ENCODE measurements at places on chromosomes 2 and 18.

DNA sequence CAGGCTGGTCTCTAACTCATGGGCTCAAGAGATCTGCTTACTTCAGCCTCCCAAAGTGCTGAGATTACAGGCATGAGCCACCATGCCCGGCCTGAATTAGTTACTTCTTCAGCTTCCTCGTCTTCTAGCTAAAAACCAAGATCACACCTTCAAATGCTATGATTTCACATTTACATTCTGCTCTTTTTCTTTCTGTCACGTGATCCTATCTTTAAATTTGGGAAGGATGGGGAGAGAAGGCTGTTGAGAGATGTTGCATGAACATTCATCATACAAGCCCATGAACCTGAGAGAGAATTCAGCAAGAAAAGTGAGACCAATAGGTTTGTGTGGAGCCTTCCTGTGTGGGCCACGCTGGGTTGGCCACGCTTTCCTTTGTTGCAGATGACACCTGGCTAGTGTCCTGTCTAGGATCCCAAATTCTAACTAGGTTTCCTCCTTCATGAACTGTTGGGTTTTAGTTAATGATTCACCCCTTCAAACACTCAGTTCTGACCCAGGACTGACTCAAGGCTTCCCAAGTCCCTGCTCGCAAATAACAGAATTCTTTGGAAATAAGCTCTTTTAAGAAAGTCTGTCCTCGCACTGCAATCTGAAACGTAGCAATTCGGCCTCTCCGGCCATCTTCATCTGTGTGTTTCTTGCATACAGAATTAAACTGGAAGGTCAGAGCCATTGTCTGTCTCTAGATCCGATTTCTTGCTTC, 57.3 kb upstream of the CREB1 start:
- no peak for DNase-seq

- DNase-seq, result no peak
Measured at GRCh38 chr2:30990671-30991070, 147.6 kb downstream of the GALNT14 start.

DNA sequence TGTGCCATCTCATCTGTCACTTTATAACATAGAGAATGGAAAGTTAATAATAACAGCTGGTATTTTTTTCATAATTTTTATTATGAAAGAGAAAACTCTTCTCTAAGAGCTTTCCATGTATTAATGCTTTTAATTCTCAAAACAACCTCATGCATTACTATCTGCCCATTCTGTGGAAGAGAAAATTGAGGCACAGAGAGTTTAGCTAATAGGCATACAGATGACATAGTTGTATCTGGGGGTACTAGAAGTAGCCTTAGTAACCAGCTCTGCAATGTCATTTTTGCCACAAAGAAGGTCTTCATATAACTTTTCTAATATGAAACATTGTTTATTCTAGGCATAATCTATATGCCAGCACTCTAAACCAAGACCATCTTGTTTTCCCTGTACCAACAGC, 36.3 kb upstream of the COBLL1 start:
- DNase-seq, result no peak

- DNase-seq, result no peak
Measured at GRCh38 chr2:128775914-128776285, 457.2 kb upstream of the HS6ST1 start.

DNA sequence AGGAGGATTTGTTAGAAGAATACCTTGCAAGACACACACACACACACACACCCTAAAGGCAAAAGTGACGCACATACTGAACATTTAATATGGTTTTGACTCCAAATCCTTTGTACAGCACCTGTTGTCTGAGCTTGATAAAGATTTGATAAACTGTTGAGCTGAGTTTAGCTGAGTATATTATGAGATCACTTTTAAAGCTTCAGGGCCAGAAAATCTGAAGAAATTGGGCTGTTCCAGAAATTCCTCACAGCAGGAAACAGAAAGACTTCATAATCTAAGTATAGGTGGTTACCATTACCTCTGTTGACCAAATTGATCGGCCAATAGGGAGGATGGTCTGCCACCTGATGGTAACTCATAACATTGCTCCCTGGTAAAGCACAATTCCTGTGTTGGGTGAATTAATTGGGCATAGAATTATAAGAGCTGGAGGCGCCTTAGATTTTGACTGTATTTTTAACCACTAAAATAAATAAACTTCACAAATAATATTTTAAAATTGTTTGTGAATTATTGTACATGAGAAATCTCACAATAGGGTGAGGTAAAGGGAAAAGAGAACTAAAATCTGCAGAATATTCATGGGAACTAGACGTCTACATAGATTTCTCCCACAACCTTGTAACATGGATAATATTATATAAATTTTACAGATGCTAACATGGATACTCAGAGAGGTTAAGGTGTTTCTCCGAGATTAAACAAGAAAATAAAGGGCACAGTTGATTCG, 21.8 kb upstream of the RPIA start:
- no peak for DNase-seq

DNA sequence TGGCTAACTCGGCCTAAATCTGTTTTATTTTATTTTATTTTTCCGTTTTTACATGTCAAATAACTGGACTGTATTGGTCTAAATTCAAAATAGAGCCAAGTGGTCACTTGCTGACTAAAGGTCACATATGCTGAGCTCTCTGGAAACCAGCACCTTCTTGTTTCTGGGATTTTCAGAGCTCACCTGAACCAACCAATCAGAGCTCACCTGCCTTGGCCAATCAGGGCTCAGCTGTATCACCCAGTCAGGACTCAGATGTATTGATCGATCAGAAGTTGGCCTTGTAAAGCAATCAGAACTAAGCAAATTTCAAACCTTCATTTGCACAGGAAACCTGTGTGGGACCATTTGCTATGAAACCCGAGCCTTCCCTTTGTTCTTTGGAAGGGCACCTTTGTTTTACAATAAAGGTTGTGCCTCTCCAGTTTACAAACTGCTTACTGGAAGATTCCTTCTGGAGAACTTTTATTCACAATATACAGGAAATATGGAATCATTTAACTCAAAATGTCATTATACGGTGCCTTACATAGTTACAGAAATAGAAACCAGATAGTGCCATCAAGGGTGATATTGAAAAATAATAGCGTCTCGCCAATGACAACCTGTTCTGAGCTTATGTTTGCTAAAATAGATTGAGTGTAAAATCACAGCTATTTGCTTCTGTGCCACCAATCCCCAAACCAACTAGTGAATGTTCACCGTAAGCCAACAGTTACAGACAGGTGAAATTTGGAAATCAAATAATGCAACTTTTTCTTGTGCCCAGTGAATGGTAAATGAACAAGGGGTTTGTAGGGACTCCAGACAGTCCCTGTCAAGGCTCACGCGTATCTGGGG, 17.3 kb upstream of the PSD4 start:
- no peak for DNase-seq

DNA sequence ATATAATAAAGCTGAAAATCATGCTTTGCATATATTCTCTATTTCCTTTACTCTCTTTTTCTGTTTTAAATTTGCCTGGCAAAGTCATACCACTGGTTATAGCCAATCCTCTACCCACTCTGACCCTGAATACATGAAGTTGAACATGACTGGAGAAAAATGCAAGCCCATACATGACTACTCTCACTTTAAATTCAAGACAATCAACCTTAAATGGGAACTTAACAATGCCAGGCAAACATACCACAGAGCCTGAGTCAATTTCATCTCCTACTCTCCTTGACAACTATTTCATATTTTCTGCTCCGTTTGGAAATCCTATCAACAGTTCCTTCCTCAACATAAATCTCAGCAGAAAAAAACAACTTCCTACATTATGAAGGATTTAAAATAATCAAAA, 22.6 kb downstream of the RAD51AP2 start:
- DNase-seq, result no peak

DNA sequence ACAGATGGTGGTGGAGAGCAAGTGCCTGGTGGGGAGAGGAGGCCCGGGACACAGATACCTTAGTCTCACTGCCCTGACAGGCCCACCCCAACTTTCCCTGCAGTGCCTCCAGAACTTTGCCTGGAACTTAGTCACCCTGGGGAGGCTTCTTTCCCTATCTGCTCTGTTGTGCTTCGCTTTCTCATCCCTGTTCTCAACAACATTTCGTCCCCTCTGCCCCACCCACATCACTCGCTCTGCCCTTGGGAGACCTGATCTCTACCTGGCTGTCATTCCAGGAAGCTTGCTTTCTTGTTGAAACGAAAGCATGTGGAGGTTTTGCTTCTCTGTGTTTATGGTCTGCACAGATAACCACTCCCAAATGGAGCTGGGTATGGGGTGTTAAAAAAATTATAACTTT, 93.8 kb downstream of the PRKCE start:
- no peak for DNase-seq

GRCh38 chr2:216661639-216662375, 28.6 kb downstream of the IGFBP2 start:
- no peak for DNase-seq

DNA sequence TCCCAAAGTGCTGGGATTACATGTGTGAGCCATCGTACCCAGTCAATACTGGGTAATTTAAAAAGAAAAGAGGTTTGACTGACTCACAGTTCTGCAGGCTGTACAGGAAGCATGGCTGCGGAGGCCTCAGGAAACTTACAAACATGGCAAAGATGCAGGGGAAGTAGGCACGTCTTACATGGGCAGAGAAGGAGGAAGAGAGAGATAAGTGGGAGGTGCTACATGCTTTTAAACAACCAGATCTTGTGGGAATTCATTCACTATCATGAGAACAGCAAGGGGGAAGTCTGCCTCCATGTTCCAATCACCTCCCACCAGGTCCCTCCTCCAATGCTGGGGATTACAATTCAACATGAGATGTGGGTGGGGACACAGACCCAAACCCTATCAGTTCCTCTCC, 192.5 kb downstream of the ATAD2B start:
- no peak for DNase-seq

- DNase-seq, result peak; percentile 73
Measured at GRCh38 chr18:48928787-48929186, 22.0 kb downstream of the SMAD7 start.

DNA sequence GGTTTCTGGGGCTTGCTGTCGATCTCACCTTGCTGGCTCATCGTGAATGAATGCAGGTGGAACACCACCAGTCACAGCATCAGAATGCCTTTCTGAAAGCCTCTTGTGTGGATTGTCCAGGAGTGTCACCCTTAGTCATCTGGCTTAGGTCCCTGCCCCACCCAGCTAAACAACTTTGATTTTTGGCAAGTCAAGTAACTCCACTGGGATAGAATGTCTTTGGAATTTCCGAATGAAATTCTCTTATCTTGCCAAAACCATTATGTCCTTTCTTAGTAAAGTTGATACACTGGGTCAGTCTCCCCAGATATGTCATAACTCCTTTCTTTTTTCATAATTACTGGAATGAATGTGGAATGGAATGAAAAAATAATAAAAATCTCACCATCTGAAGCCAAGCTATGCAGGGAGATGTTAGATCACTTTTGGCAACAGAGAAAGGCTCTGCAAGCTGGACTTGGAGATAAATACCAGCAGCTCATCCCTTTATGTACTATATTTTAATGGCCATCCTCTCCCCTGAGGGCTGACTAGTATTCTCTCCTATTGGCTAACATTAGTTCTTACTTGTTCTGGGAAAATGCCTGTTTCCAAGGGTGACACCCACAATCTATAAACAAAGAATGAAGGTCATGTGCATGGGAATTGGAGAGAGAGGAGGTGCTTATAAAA, 35.4 kb downstream of the INSIG2 start:
- peak; percentile 51 for DNase-seq

DNA sequence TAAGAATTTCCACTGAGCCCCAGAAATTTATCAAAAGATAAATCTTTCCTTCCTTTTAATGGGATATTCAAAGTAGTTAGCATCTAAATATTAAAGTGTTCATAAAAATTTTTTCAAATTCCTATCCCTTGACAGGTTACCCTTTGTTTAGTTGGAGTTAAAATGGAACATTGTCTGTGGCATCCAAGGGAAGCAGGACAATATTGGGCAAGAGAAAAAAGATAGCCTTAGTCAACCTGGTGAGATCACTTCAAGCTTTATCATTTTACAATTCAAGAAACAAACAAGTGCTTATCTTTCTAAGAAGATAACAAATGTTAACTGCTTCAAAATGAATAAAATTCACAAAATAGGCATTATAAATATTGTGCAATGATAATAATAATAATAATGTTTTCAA, 21.7 kb downstream of the NR4A2 start:
- no peak for DNase-seq

- no peak for DNase-seq
Measured at GRCh38 chr2:70898363-70899240, 37.1 kb upstream of the ATP6V1B1 start.

DNA sequence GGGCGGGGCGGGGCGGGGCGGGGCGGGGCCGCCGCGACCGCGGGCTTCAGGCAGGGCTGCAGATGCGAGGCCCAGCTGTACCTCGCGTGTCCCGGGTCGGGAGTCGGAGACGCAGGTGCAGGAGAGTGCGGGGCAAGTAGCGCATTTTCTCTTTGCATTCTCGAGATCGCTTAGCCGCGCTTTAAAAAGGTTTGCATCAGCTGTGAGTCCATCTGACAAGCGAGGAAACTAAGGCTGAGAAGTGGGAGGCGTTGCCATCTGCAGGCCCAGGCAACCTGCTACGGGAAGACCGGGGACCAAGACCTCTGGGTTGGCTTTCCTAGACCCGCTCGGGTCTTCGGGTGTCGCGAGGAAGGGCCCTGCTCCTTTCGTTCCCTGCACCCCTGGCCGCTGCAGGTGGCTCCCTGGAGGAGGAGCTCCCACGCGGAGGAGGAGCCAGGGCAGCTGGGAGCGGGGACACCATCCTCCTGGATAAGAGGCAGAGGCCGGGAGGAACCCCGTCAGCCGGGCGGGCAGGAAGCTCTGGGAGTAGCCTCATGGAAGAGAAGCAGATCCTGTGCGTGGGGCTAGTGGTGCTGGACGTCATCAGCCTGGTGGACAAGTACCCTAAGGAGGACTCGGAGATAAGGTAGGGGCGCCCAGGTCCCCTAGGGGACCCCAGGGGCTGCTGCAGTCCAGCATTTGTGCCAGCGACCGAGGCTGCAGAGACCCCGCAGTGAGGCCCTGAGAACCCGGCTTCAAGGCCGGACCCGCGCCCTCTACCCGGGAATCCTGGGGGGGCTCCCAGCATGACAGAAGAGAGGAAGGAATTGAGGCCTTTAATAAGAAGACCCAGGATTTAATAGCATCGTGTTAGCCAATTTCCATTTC, at the start of gene KHK:
Gene KHK, plus strand, starts transcription at position 49 of the 870 bp plus-strand sequence. Its CDS starts 488 bp downstream, at position 537.
- DNase-seq, result no peak

GRCh38 chr2:162062559-162062958, 11.5 kb downstream of the DPP4 start:
- DNase-seq, result no peak

GRCh38 chr2:124267794-124268193, 242.7 kb downstream of the CNTNAP5 start:
- no peak for DNase-seq

DNA sequence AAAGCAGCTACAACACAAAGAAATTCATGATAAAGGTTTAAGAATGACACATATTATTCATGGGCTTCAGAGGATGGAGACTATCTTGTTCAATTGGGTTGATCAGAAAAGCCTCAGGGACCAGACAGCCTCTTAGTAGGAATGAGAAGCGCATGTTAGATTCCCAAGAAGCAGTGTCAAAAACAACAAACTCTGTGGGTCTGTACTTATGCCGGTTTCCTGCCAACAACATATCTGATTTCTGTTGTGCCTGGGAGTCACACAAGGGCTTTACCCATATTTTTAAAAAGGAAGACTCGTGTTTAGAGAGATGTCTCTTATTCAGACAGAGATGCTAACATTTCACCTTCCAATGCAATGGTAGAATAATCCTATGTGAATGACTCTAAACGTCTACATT, 2180.6 kb upstream of the CELF4 start:
- no peak for DNase-seq
